ENCODE measurements at places on chromosomes 7 and 10.

DNA sequence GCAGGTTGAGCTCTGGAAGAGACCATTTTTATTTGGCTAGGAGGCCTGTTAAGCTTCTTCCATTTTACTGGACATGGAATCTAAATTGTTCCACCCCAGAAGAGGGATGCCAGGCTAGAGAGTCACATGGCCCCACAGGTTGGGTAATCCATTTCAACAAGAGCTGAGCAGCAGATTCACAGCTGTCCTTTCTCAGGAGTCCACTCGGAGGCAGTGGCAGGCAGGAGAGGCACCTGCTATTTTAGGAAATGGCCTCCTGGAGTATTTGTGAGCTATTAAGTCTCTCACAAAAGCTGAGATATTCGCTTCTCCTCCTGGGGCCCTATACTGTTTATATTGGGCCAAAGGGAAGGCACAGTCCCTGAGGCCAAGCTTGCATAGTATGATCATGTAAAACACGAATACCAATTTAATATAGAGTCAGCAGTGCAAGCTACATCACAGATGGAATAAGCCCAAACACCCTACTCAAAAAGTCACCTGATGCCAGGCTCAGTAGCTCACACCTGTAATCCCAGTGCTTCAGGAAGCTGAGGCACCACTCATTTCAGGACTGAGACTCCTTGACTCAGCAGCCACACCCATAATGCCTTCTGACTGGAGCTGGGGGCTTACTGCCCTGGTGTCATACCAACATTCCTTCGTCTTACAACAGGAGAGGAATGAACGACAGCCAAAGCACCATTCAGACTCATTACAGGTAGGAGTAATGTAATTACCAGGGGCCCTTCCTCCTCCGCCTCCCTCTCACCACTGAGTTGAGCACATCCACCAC, 124.1 kb downstream of the LMBR1 start:
- DNase-seq = no peak

GRCh38 chr10:38605153-38605661, 511.1 kb downstream of the ZNF37A start:
- no peak for DNase-seq

GRCh38 chr7:25720427-25720826, 431.6 kb upstream of the NFE2L3 start:
- no peak for DNase-seq

DNA sequence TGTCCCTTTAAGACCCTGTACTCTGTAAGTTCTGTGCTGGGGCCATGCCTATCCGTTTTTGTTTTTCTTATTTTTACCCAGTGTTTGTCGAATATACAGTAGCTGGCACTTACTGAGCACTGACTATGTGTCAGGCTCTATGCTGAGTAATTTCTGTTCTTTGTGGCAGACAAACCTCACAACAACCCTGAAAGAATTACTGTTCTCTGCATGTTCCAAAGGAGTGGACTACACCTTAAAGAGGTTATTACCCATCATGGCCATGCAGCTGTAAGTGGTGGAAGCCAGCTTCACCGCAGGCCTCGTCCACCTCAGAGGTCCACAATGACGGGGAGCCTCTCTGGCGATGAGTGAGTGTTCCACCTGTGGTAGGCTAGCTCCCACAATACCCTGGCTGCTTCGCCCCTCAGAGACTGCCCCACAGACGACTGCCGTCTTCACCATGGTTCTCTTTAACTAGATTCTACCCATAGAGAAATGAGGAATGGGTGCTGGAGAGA, 30.1 kb upstream of the RBM20 start:
- no peak for DNase-seq

DNA sequence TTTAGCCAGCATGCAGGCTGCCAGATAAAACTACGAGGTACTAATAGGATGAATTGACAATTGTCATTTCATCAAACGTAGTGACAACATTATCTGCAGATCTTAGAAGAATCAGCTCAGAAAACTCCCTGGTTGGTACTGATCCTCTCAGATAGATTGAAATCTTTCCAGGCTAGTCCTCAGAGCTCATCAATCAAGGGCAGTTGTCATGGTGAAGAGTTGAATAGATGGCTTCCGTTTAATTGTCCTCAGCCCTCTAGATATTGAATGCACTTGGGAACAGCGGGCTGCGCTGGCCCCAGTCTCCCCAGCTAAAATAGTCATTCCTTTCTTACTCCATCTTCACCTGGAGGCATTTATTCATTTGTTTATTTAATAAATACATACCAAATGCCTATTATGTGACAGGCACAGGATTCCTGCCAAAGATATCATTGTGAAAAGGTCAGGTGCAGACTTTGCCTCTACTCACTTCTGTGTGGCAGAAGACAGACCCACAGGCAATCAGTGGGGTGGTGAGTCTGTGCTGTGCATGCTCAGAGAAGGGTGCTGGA, 1081.6 kb downstream of the TYW1 start:
- DNase-seq = no peak

- DNase-seq = no peak
Measured at GRCh38 chr10:80167471-80168161, 35.1 kb downstream of the PLAC9 start.

DNA sequence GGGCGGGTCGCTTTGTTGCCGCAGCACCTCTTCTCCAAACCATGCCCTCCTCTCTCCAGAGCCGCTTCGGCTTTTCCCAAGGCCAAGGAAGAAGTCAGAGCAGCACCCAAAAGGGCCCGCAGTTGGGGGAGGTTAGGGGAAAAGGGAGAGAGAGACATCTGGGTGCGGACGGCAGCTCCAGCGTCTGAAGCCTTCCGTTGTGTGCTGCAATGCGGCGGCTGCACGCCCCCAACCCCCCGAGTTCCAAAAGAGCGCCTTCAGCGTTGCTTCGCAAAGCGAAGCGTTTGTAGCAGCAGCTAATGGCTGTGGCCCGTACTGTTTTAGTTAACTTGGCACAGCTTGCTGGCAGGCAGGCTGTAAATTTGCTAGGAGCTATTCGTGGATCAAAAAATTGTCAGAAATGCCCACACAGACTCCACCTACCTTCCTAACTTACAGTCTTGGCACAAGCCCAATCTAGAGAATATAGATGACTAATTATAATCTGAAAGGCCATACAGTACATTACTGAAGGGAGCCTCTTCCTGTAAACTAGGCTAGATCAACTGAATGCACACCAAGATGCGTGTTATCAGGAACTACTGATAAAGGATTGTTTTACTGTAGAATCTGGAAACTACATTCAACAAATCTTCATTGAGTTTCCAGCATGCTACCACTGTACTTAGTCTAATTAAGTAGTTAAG, 1.1 kb upstream of the KBTBD2 start:
- peak; percentile 65 for DNase-seq

Data from mucosa of descending colon (tissue), 3 donors.